ENCODE measurements at places on chromosomes 3 and 15.

- no peak for DNase-seq
Observed at GRCh38 chr3:188097791-188098190, 56.2 kb upstream of the LPP start.

- peak; percentile 25 for DNase-seq
Observed at GRCh38 chr3:47010111-47010712, 30.7 kb downstream of the NBEAL2 start.

GRCh38 chr3:40828741-40829415 lies 304.1 kb downstream of the ZNF621 start:
- no peak for DNase-seq

DNA sequence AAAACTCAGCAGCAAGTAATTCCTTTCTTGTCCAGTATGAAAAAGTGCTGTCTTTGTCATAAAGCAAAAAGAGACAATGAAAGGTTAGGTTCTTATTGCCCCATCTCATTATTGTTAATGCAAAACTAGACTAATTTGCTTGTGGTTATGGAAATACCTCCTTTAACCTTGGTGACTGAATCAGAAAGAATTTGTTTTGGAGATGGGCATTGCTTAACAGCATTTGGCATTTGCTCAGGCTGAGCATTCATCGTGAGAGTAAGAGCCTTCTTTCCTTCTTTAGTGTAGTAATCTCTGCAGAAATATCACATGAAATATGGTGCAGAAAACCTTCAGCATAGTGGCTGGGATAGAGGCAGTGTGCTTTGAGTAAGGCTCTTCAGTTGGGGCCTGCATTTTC lies 103.1 kb downstream of the CNTN6 start:
- DNase-seq: no peak

GRCh38 chr15:88243895-88244787 lies 12.4 kb downstream of the NTRK3 start:
- no peak for DNase-seq

DNA sequence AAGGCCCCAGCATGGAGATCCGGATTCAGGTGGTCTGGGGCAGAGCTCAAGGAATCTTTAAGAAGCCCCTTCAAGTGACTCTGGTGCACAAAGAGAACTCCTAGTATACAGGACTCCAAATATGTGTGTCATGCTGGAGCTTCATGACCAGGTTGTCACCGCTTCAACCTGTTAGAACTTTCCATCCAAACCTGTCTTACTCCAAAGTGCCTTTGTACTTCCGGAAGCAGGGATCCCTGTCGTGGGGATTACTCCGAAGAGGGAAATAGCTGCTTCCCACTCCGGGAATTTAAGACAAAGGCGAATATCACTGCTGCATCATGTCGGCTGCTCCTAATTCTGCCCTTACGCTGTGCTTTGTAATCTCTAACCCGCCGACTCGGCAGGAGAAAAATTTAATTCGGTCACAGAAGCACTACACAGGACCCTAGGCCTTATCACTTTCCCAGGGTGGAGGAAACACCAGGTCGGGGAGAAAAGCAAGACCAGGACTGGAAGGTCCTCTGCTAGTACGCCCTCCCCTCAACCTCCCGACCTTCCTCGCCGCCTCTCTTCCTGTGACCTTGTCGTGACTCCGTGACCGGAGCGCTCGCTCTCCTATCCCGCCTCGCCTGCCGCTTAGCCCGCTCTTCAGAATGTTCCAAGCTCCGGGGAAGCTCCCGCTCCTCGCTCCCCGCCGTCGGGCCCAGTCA lies 730 bp downstream of the HIGD1A start:
- DNase-seq: no peak

All from activated CD4-positive, CD25-positive, alpha-beta regulatory T cell treated with anti-CD3 and anti-CD28 coated beads, Interleukin-2, amount 50 U/mL, for 72 hours (primary cell).